Stimulated activated CD4-positive, alpha-beta T cell treated with anti-CD3 and anti-CD28 coated beads, Interleukin-2, amount 100 ng/mL, for 48 hours (primary cell): ENCODE measurements at places on chromosomes 1 and 21.

DNA sequence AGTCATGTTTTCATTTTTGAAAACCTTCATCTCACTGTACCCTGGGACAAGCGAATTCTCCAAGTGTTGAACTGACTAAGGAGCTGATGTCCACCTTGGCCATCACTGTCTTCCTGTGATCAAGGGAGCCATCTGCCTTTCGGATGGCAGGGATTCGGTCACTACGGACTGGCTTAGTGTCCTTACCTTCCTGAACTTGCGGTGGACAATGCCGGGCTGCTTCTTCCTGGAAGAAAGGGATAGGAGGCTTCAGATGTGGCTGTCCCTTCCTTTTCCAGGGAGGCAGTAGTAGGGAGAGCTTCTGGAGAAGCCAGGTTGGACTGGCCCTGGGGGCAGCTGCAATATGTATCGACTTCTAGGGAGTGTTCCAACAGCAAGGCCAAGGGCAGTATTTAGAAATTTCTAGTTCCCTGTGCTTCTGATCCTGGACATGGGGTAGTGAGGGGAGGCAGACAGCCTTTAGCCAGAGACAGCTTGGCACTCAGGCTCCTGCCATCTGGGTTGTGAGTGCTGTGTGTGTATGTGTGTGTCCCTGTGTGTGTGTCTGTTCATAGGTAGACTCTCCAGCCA is 114.6 kb downstream of the IER5 start:
- DNase-seq: no peak

- no peak for DNase-seq
Observed at GRCh38 chr1:183576537-183576936, 13.7 kb downstream of the NCF2 start.

DNA sequence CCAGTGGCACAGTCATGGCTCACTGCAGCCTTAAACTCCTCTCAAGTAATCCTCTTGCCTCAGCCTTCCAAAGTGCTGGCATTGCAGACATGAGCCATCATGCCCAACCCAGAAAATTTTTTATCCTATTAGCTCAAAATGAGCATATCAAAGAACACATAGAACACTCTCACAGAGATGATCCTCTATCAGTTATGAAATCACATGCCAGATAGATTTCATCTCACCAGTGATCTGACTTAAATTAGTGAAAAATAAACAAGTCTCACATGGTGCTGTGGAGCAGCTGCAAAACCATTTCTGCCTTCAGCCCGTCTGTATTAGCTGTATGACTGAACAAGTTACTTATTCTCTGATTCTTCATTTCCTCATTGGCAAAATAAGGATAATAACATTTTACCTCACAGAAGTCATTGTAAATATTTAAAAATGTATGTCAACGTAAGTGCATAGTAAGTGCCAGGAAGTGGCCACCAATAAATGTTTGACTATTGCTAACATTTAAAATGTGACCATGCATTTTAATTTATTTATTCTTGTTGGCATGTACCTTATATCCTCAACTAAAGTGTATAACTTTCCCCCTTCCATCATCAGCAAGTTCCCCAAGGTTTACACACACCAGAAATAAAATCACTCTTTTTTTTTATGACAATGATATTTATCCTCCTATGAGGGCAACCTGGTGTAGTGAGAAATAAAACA is 29.0 kb upstream of the SLC19A2 start:
- DNase-seq: no peak

- DNase-seq: no peak
Observed at GRCh38 chr1:190373705-190374336, 103.8 kb downstream of the BRINP3 start.

DNA sequence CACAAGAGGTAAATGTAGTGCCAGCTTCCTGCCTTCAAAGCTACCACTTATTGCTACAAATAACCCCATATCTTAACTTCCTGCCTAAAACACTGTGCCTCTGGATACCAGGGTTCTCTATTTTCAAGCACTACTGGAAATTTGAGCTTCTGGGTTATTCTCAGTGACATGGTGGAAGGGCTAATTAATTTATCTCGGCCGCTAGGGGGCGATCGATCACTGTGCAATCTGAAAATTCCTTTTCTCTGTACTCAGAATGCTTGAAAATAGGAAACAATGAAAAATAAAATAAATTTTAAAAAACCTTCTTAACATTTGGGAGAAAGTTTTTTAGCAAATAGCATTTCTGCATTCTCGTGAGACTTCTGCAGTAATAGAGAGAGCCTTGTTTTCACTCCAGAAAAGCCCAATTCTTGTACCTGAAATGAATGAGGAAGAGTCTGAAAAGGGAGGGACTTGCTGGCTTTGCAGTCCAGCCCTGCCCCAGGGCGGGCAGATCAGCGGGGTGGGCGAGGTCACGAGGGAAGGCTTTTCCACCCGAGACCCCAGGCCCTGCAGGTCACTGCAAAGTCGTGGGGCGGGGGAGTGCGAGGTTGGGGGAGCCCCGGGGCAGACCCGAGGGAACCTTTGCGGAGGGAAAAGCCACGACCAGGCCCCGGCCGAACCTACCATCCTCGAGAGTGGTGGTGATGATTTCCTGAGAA is 276.7 kb downstream of the PCP4 start:
- DNase-seq: peak; percentile 50

DNA sequence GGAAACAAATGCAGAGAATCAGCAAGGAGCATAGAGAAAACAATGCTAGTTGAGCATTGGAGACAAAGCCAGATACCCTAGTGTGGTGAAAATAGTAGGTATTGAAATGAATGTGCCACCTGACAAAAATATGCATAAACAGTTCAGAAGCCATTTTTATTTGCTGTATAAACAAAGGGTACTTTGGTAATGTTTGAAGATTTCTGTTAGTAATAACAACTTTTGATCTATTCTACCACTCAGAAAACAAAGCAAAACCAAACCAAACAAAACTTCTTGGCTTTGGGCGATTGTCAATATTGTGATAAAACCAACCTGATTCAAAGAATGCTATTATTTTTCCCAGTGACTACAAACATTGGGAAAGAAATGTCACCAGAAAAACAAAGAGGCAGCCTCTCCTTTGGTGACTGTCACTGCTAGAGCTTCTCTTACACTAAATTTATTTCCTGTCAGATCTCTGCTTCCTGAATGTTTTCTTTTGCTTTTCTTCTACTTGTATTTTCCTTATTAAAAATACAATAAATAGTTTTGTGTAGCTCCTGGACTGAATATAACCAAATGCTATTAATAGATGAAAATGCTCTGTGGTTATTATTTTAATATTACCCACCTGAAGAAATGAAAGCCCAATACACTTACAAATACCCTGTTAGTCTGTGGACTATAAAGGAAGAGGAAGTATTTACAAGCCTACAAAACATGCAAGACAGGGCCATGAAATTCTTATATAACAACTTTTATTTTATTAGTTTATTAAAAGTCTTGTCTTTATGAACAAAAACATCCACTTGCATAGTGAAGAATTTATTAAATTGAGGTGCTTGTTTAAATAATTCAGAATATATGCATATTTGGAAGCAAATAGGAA is 5.7 kb downstream of the ATP6V1G3 start:
- no peak for DNase-seq

GRCh38 chr1:76121850-76122249 is 47.3 kb downstream of the ST6GALNAC3 start:
- no peak for DNase-seq

GRCh38 chr1:227273557-227273956 is 44.7 kb downstream of the CDC42BPA start:
- DNase-seq: no peak

DNA sequence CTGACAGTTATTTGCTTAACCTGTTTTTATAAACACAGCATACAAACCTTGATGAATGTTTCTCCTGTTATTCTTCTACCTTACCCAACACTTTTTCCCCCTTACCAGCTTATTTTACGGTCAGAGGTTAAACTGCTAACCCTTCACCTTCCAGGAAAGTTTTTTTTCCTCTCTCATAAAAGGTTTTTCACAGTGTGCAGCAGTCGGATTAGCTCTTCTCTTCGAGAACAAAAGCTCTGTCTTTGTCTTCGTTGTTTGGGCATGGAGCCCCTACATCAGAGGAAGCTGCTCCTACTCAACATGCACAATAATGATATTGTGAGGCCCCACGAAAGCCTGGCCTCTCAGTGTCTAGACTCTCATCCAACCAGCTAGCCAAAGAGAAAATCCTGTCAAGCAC is 42.0 kb downstream of the DENND1B start:
- no peak for DNase-seq

DNA sequence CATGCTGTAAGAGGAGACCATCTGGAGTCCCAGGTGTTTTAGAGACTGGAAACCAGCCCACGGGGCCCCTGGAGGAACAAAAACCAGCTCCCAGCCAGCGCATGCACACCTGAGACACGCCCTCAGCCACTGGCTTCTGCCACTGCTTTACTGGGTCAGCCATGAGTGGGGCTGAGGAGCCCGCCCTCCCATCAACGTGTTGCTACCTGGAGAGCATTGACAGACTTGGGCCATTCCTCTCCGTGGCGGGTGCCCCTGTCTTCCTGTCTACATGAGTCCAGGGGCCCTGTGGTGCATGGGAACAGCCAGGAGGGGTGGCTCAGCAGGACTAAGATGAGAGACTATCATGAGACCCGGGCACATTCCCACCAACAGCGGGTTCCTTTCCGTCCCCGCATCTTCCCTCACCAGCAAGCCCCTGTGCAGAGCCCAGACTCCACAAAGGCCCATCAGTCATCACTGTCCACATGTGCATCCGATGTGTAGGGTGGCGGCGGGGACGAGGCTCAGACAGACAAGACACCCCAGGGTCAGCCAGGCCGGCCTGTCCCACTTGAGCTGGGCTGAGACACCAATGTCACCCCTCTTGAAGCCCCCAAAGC is 45.4 kb upstream of the POFUT2 start:
- DNase-seq: no peak

DNA sequence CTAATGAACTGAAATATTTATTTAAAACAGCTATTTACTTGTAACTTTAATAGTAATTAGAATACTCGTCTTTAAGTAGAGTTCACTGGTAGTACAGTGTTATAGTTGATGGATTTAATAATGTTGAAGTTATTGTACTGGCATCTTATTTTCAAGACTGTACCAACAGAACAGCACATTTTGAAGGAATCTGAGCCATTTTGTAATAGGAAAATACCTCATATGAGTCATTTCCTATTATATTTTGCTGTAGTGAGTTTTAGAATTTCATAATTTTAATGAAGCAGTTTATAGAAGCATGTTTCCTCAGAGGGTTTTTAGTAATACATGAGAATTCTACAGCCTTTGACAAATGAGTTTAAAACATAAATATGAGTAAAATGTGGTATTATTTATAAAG is 258.3 kb downstream of the OLFM3 start:
- no peak for DNase-seq

GRCh38 chr1:93869653-93870052 is 9.4 kb downstream of the DNTTIP2 start:
- no peak for DNase-seq

- DNase-seq: peak; percentile 12
Observed at GRCh38 chr1:183310753-183311479, 107.3 kb downstream of the NMNAT2 start.

DNA sequence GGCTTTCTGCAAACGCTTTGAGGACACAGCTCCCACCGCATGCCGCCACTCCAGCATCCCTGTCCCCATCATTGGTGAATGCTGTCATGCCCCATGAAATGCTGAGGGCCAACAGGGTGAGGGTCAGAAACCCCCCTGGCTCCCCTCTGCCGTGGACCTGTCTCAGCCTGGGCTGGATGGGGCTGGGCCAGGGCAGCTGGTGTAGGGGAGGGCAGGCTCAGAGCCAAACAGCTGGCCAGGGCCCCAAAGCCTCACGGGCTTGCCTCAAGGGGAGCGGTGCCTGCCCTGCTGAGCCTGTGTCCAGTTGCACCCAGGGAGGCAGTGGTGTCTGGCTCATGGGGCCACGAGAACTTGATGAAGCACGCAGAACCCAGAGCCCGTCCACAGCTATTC is 49.7 kb downstream of the S100B start:
- DNase-seq: no peak

- no peak for DNase-seq
Observed at GRCh38 chr1:233439721-233440120, 112.2 kb downstream of the MAP3K21 start.

DNA sequence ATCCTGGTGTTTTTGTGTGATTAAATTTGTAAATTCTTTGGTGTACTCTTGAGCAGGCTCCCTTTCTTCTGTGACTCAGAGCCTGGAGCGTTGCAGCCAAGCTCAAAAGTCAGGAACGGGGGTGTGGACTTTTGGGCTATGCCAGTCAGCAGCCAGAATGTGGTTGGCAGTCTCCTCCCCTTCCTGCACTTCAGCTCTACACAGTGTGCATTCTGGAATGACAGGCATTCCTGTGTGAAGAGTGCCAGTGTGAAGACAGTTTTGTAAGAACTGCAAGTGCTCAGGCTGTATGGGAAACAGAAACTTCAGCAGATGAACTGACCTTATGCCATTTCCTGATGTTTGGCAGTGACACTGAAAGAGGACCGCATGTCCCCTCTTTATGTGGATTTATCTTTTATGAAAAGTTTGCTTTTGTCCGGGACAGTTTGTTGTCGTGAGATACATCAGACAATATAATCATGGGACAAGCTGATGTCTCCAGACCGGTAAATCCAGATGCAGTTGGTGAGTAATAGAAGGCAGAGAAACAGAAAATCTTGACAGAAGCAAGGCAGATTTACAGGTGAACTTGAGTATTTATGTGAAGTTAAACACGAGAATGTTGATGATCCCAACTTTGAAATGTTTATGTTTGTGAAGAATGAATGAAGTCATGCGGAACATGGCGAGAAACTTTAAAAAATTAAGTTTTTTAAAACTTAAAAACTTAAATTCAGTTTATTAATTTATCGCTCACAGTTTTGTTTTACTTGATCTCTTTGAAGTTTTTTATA is 67.7 kb upstream of the RCC1 start:
- no peak for DNase-seq

- DNase-seq: no peak
Observed at GRCh38 chr1:8985915-8986813, 40.1 kb downstream of the SLC2A7 start.

DNA sequence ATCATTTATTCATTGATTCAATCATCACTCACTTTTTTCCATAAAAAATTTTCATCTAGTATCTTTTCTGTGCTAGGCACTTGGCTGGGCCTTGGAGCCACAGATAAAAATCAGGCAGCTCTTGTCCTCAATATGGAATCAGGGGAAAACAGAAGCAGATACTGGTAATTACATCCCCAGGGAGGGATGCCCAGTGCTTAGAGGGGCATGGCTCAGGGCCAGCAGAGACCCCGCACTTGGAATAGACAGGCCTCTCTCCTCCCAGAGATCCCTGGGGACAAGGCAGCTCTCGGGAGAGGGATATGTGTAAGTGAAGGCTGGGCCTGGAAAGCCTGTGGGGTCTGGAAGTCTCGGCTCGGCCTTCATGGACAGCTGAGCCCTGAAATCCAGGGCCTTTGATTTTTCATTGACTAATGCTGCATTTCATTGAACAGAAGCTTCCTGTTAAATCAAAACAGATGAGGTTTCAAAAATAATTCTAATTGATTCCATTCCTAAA is 180.4 kb downstream of the FOXD2 start:
- no peak for DNase-seq

- peak; percentile 82 for DNase-seq
Observed at GRCh38 chr1:1200876-1201810, 5.2 kb downstream of the TNFRSF18 start.

DNA sequence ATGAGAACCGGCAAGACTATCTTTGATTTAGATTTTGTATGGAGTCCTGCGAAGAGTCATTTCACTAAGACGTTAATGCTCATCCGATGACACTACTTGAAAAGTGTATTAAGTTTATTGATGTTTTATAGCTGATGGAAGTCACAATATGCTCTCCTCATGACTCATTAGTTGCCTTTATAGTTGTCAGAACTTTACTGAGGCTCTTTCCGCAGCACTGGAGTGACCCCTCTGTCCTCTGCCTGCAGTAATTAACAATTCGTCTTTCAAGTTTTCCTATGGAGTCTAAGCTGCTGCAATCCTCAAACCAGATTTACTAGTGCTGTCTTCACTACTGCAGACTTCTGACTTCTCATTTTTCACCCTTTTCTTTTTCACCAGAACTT is 853 bp downstream of the USP16 start:
- DNase-seq: no peak
